ENCODE measurements at places on chromosomes 11 and 22.

GRCh38 chr11:68689737-68690625 lies 5.6 kb downstream of the GAL start:
- DNase-seq: no peak

- no peak for DNase-seq
Observed at GRCh38 chr11:9953994-9954626, 290.2 kb downstream of the SWAP70 start.

GRCh38 chr22:40345815-40346184 lies 500 bp upstream of the ADSL start:
- peak; percentile 82 for DNase-seq

- DNase-seq: no peak
Observed at GRCh38 chr11:114236829-114237228, 59.4 kb upstream of the NNMT start.

GRCh38 chr22:41932353-41932752 lies 5.7 kb upstream of the TNFRSF13C start:
- DNase-seq: no peak

- DNase-seq: no peak
Observed at GRCh38 chr11:24723231-24723630, 226.4 kb downstream of the LUZP2 start.

- peak; percentile 91 for DNase-seq
Observed at GRCh38 chr11:86978756-86979608, 23.8 kb upstream of the FZD4 start.

- no peak for DNase-seq
Observed at GRCh38 chr11:27507557-27508322, 1.2 kb upstream of the LIN7C start.

GRCh38 chr11:83785942-83786341 lies 499.8 kb upstream of the CCDC90B start:
- DNase-seq: no peak

DNA sequence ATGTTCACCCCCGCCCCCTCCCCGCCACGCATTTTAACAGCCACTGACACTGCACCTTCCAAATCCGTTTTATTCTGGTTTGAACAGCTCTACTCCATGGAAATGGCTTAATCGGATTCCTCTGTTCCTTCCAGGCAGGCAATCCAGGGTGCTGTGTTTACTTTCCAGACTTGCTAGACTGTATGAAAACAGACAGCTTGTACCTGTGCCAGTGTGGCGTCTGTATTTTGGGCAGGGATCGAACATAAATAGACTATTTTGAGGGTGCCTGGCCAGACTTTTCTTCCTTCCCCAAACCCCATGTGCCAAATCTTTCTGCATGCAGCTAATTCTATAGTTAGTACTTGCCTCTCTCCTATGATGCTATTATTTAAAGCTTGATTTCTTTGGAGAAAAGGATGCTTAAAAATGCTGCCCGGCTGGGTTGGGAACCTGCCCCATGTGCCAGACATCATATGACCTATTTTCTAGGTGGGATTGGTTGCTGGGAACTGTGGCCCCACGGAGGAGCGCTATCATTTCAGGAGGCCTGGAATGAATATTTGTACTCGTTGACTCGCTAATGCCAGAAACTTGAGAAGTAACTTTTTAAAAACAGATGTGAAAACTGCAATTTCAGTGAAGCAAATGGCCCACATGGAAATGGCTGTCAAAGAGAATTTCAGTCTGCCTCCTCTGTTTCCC lies 814.8 kb downstream of the BRD1 start:
- no peak for DNase-seq

DNA sequence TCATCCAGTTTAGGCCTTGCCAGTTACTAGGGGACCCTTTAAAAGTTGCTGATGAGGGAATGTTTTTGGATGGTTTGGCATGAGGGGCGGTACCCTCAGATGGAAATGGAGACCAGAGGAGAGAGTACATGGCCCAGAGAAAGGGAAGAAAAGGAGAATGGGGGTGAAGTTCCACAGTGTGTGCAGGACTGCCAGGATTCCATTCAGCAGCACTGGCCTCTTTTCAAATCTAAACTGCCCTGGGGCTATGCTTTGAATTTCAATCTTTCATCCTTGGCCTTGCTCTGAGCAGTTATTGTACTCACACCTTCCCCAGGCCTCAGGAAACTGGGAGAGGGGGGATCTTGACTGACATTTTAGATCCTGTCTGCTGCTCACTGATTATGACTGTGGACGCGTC lies 3.0 kb downstream of the SLC3A2 start:
- DNase-seq: no peak

GRCh38 chr11:121553389-121553788 lies 100.6 kb upstream of the SORL1-AS1 start:
- DNase-seq: no peak

DNA sequence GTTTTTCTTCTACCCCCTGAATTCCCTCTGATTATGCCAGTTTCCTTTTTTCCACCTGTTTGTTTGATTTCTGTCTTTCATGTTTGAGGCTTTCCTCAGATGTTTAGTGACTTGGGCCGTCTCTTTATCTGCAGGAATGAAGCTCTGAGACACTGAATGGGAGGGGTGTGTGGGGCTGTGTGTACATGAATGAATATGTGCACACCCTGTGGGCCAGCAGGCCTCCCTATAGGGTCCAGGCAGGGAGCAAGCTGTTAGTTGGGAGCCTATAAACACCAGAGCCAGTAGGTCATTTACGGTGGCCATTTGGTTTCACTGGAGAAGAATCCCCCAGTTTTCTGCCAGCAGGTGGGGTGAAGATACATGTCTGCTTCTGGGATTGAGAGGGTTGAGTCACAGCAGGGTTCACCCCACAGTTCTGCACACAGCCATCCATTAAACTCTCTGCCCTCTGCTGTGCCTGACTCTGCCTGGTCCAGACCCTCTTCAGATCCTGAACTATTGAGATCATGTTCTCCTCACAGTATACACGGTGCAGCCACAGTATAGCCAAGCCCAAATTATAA lies 34.8 kb downstream of the BARX2 start:
- no peak for DNase-seq

- no peak for DNase-seq
Observed at GRCh38 chr11:33928564-33928963, 36.7 kb upstream of the LMO2 start.

- DNase-seq: no peak
Observed at GRCh38 chr11:94884376-94884775, 89.0 kb downstream of the CWC15 start.

- no peak for DNase-seq
Observed at GRCh38 chr11:118898400-118899295, 15.0 kb downstream of the CXCR5 start.

GRCh38 chr11:117946156-117946841 lies 17.1 kb upstream of the TMPRSS13 start:
- no peak for DNase-seq

DNA sequence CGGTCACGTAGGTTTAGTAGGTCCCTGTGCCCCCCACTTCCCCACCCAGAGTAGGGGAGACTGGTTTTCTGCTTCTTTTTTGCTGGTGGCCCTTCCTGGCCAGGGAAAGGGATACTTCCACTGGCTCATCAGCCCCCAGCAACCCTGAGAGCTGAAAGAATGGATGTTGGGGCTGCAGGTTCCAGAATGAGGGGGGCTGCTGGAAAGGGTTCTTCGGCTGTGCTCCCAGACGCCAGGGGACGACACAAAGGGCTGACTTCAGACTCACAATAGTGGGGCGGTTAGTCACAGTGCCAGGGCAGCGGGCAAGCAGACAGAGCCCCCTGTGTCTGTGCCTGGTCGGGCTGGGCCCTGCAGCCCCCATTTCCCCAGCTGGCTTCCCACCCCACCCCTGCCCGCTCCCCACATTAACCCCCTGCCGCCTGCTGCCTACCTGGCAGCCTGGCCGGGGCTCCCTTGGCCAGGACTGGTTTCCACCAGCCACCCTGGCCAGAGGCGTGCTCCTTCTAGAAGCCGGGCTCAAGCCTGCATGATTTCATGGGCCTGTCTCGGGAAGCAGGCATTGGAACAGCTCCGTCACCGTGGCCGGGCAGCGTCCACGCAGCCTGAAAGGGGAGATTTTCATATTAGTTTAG lies 79.1 kb upstream of the WNT7B start:
- DNase-seq: peak; percentile 68

GRCh38 chr11:122721964-122722266 lies 66.4 kb downstream of the UBASH3B start:
- no peak for DNase-seq

DNA sequence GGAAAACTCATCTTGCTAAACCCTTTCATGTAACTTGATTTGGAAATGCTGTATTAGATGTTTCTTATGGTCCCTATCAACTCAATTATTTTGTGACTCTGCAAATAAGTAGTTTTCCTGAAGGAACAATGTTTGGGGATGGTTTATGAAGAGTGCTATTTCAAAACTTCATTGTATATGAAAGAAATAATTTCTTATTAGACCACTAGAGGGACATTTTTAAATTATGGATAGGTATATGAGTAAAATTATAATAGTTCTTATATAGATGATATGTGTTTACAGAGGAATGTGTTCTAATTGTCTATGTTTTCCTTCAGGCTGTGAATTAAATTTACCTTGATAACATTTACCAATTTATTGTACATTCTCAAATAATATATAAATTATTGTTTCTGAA lies 509.4 kb upstream of the RAG2 start:
- peak; percentile 5 for DNase-seq

DNA sequence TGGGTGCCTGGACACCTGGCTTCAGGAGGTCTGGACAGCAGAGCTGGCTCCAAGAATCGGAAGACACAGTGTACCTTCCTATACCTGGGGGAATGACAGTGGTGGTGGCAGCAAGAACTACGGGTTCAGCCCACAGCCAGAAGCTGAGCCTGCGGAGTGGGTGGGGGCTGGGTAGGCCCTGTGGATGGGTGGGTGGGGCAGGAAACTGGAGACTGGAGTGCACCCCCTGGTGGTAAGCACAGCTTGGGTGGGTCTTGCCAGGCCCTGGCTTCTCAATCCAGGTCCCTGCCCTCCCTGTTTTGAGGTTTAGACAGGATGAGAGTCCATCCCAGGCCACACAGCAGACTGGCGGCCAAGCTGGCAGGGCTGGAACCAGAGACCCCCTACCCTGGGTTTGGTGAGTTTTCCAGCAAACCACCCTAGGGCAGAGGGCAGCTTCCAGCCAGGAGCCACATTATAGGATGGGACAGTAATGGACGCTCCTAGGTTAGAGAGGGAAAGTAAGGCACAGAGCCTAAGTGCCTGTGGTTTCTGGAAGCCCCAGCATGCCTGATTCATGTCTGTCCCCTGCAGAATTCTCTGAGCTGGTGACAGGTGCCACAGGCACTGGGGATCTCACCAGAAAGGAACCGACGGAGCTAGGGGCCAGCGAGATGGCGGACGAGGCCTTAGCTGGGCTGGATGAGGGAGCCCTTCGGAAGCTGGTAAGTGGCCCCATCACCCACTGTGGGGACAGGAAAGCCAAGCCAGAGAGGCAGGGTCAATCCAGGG lies 1.7 kb downstream of the SMTN start:
- DNase-seq: peak; percentile 57

- peak; percentile 67 for DNase-seq
Observed at GRCh38 chr22:24207264-24208011, 26.2 kb downstream of the SUSD2 start.

DNA sequence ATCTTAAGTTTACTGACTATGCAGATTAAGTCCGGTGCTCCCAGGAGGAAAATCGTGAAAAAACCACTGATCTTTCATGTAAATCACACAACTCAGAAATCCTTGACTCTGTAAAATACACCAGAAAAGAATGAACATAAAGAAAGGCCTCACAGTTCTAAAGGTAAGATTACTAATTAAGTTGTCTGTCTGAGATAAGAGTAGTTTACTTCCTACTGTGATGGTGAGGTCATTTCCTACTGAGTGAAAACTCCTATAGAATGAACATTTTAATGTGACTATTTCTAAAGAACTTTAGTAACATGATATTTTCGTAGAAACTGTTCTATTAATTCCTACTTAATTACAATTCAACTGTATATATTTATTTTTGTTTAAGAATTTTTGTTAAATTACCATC lies 774.4 kb upstream of the CHORDC1 start:
- DNase-seq: peak; percentile 55

GRCh38 chr11:36314434-36314767 lies 18.3 kb downstream of the PRR5L start:
- no peak for DNase-seq

DNA sequence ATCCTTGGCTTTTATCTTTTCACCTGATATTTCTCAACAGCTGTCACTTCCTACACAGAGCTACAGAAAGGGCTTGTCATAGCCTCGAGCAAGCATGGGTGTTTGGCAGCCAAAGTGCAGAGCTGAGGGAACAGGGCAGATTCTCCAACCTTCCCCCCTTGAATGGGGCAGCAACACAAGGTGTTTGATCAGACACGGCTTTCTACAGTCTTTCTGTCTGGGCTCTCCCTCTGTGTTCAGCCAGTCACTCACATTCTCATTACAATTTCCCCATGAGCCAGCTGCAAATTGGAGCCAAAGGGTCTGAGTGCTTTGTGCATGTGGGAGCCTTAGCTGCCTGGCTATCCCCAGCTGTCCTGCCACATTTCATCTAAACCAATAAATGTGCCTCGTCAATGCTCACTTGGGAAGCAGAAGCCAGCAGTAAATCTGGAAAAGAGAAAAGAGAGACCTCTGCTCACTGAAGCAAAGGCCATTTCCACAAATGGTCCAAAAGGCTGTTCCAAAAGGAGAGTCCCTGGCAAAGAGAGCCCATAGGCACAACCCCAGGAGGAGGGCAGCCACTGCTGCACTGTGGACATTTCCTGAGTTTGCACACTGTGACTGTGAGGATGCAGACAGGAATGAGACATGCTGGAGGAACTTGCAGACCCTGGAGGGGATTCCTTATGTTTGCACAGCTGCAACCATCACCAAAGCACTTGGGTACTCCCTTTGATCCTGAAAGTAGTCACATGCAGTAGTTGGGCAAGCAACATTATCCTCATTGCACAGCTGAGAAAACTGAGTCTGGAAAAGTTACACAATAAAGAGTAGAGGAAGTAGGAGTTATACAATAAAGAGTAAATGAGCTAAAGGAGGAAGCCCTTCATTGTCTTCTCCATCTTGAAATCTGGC lies 186.8 kb downstream of the FAM181B start:
- DNase-seq: no peak

GRCh38 chr11:64723907-64724862 lies 1.2 kb upstream of the NRXN2 start:
- DNase-seq: no peak

- peak; percentile 99 for DNase-seq
Observed at GRCh38 chr11:68903288-68904247, at the start of the genes IGHMBP2 and MRPL21. Gene IGHMBP2 (plus strand): TSS chr11:68903891. CDS start chr11:68903953, 62 bp downstream. Gene MRPL21 (minus strand): TSS chr11:68903832. CDS start chr11:68903810, 22 bp downstream.

- no peak for DNase-seq
Observed at GRCh38 chr11:14089690-14090462, 127.4 kb downstream of the SPON1 start.
